ENCODE measurements at places on chromosomes 4 and X. TPM values are rescaled to one million over a fixed set of nuclear protein-coding genes. Genes with fewer than 3 reads are reported as not detected.

Gene PABPC5
- 4.4 TPM for total RNA-seq

Gene NR3C2
- total RNA-seq: 7.4 TPM

Gene UGT2B10
- total RNA-seq: not detected

Gene MAGEB17
- not detected for total RNA-seq

Gene BEX1
- total RNA-seq: not detected

Gene CPZ
- total RNA-seq: 20.8 TPM

Gene GABRG1
- not detected for total RNA-seq

Gene CXCL6
- 0.77 TPM for total RNA-seq

Gene DDIT4L
- total RNA-seq: 6.4 TPM

Gene TNMD
- total RNA-seq: not detected

Gene CACNA1F
- 0.26 TPM for total RNA-seq

Gene RXFP1
- 1.3 TPM for total RNA-seq

Gene LRRC66
- 0.51 TPM for total RNA-seq

Gene SSX4
- not detected for total RNA-seq
